ENCODE measurements at places on chromosomes 2 and 18. TPM values are rescaled to one million over a fixed set of nuclear protein-coding genes. Genes with fewer than 3 reads are reported as not detected.

DNA sequence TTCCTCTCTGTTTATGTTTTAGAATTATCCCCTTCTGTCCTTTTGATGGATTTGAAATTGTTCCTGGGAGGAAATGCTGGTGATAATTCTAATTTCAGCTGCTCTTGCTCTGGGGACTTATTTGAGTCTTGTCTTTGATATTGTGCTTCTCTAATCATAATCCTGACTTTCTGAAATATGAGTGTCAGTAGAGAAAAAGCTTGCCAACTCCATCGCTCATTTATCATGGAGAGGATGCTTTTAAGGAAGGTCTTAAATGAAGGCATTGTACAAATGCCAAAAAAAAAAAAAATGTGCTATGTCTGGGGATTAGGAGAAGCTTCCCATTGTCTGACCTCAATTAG, 159.5 kb downstream of the NYAP2 start:
- H3K4me3 ChIP-seq = no peak overlapping the region
- no peaks in the 10 kb centered on the region for H3K36me3 ChIP-seq
- H3K27ac ChIP-seq = no peak overlapping the region
- peaks cover 13% of the 10 kb centered on the region for H3K27me3 ChIP-seq

Gene AGBL5
- total RNA-seq = 19.1 TPM

DNA sequence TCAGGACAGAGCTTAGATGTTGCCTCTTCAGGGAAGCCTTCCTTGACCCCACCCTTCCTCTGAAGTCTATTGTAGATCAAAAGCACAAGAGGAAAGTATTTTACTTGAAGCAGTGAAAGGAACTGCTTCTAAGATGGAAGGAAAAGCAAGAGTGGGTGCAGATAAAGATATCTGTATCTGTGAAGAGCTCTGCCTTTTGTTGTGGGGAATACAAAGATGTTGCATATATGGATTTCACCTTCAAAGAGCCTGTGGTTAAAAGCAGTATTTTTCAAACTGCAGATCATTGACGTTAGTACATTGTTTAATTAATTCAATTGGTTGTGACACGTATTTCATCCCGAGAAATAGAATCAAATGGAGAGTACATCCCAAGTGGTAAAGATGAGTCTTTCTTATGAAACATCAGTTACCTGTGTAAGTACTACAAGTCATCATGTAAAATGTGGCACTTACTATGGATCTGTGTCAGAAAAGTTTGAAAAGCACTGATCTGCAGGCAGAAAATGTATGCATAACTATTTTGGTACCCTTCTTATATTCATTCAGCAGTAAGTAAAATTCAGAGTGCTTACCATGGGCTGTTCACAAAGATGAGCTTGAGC, 24.6 kb upstream of the TNFRSF11A start:
- H3K27me3 ChIP-seq = no peaks in the 10 kb centered on the region
- no peak overlapping the region for H3K4me3 ChIP-seq
- H3K36me3 ChIP-seq = peaks cover 65% of the 10 kb centered on the region
- peak overlapping the region; percentile 6 for H3K27ac ChIP-seq
- H3K4me1 ChIP-seq = peaks cover 13% of the 10 kb centered on the region

DNA sequence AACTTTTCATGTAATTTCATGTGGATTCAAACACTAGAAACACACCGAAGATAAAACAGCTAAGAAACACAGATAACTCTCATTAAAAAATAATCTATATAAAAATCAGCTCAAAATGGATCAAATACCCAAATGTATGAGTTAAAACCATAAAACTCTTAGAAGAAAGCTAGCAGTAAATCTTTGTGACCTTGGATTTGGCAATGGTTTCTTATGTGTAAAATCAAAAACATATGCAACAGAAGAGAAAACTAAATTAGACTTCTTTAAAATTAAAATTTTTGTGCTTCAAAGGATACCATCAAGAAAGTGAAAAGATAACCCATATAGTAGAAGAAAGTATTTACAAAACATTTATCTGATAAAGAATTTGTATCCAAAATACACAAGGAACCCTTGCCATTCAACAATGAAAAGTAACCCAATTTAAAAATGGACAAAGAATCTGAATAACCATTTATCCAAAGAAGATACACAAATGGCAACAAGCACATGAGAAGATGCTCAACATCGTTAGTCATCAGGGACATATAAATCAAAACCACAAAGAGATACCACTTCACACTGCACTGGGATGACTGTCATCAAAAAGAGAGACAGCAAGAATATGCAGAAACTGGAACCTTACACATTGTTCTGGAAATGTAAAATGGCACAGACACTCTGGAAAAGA, 27.5 kb downstream of the GAREM1 start:
- H3K27me3 ChIP-seq = peaks cover 10% of the 10 kb centered on the region
- H3K36me3 ChIP-seq = no peaks in the 10 kb centered on the region
- no peak for DNase-seq
- H3K4me3 ChIP-seq = no peak overlapping the region
- H3K4me1 ChIP-seq = no peaks in the 10 kb centered on the region

- no peaks in the 10 kb centered on the region for H3K27me3 ChIP-seq
- H3K4me1 ChIP-seq = peaks cover 32% of the 10 kb centered on the region
- DNase-seq = no peak
- H3K27ac ChIP-seq = peak overlapping the region; percentile 67
- H3K36me3 ChIP-seq = peaks cover 23% of the 10 kb centered on the region
These were observed 63.6 kb upstream of the MGAT5 start for GRCh38 chr2:134190062-134190806.
